ENCODE measurements at places on chromosomes 11 and 22.

DNA sequence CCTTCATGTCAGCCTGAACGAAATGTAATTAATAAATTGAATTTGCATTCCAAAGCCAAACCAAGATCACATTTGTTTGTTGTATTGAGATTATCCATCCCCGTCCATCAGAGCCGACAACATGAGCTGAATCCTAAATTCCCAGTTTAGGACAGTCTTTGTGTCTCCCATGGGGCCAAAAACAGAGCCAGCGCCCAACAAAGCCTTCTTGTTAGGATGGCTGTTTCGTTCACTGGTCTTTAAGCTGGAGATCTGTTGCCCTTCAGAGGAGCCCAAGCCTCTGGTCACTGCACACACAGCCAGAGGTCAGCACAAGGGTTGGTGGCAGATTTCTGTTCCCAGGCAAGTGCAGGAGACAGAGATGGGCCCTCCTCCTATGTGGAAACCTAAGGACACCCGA is 25.8 kb downstream of the DSCAML1 start:
- no peak for DNase-seq

DNA sequence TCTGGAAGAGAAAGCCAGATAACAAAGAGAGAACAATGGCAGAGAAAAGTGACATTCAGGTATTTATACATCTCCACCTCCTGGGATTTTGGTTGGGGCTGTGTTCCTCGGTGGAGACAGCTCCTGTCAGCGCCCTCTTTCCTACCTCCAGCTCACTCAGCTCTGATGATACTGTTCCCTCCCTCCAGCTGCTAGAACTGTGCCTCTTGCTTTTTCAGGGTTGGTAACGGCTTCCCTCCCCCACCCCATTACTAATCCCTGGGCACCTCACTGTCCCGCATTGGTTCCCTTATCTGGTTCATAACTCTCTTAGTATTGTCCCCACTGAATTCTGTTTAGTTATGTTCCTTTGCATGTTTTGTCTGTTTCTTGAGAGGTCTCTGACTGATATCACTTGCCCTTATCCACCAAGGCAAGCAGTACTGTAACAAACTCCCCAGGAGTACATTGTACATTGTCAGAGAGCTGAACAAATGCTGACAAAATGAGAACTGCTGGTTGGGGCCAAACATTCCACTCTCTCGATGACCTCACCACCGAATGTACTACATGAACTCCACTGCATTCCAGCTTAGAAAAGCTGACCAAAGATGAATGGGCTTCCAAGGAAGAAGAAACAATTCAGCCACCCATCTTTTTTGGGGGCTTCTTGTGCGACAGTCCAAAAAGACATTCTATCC is 5.7 kb upstream of the FBXO3 start:
- no peak for DNase-seq

DNA sequence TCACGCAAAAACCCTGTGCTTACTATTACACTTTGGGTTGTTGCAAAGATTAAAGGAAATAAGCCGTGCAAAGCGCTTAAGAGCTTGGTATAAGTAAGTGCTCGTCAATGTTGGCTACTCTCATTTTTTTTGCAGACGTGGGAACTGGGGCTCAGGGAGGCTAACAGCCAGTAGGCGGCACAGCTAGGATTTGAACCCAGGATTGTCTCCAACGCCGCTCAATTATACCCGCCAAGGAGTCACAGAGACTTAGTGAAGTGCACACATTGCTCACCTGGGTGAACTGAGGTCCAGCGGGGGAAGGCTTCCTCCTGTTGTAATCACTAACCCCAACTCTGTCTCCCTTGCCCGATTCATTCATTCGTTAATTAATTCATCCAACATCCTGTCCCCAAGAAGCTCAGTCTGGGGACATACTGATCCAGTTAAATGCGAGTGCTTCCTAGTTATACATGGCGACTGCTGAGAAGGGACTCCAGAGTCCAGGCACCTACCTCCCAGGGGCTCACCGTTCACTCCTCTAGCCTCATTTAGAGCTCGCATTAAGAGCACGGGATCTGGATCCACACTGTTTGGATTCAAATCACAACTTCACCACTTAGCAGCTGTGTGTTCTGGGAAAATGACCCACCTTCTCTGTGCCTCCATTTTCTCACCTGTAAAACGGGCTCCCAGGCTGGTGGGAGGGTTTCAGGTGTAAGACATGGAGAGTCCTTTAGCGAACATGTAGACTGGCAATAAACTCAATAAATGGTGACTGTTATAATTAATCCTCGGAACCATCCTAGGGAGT is 838 bp upstream of the MTFP1 start:
- no peak for DNase-seq

DNA sequence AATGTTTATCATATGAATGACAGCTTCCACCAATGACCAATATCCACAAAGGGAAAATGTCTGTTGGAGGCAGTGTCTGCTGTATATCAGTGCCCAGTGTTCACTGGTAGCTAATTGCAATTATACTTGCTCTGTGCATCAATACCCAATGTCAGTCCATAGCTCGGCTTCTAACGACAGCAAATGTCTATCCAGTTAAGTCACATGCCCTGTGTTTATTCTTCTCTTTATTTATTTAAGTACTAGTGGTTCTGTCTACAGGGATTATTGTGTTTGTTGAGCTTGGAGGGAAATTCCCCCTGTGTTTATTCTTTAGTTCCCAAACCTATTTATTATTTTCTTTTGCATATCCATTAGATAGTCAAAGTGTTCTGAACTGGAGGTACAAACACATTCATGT is 18.6 kb downstream of the TSKU start:
- no peak for DNase-seq

- DNase-seq: no peak
These were observed 824 bp upstream of the CBX6 start for GRCh38 chr22:38872831-38873248.

DNA sequence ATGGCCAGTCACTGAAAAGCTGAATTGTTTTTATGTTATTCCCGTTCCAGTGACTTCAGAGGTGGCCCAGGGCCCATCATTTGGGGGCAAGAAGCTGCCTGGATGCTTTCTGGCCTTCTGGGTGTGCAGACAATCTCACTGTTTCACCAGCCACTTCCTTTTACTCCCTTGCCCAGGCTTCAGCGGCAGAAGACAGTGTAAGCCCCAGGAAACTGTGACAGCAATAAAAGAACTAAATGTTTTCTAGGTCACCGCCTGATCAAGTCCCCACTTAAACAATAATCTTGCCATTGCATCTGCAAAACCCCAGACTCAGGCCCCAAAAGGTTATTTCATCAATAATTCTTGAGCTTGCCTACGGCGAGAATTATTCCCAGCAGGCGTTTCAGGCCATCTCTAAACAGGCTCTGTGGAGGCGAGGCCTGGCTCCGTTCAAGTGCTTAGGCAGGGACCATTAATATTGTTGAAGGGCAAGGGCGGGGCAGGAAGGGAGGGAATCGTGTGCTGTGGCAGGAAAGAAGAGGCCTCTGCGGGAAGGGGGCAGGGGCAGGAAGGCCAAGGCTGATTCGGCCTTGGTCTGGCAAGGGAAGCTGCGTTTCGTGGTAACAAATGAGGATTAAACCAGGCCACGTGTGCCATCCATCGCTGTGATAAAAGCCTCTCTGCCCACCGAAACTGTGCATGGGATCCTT is 252.3 kb downstream of the KIRREL3 start:
- no peak for DNase-seq

DNA sequence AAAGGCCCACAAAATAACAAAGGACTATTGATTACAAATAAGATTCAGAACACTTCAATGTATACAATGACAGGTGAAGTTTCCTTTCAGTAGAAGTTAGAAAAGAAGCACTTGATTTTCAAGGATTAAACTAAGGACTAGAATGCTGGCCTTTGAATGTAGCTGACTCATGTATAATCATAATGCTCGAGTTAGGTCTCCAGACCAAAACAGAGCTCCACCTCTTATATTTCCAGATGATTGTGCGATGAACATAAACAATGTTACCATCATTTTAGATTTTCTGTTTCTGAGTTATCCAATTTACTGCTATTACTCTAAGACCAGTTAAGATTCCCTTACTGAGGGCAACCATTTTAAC is 40.4 kb upstream of the RAPSN start:
- no peak for DNase-seq
